ENCODE measurements at places on chromosomes 1 and 21.

DNA sequence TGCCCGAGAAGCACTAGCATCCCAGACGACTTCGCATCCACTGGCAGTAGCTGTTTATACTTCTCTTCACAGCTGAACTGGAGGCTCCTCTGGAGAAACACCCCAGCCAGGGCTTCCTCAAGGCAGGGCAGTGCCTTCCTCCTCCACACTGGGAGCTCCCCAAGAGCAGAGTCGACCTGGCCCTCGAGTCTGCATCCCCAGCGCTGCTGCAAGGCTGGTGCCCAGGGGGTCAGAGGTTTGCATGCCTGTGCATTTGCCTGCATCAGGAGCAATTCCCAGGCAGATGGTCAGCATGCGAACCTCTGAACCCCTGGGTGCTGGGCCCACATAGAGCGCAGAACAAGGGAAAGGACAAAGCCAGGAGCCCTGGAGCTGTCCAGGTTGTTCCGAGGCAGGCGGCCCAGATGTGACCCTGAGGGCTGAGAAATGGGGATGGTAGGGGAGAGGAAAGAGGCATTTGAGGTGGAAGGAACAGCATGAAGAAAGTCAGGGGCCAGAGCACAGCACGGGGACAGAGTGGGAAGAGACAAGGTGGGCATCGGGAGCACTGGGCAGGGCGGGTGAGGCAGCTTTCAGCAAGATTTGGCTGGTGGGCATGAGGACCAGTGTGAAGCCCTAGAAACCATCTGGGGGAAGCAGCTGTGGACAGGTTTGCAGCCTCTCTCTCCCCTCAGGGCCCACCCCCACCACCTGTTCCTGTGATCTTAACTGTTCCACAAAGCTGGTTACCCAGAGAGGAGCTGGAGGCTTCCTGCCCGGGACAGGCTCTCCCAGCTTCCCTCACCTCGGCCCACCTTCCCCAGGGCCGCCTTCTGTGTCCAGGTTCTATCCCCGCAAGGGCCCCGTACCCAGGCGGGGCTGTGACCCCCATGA, 6.4 kb upstream of the S100A8 start:
- DNase-seq: no peak

GRCh38 chr1:209158851-209159250, 424.7 kb upstream of the CAMK1G start:
- DNase-seq: no peak

GRCh38 chr1:44405798-44406736, 1.0 kb downstream of the RNF220 start:
- peak; percentile 61 for DNase-seq

GRCh38 chr1:237903961-237904360, 13.2 kb upstream of the ZP4 start:
- DNase-seq: no peak

GRCh38 chr1:89698020-89698560, 65.2 kb downstream of the LRRC8C start:
- no peak for DNase-seq

GRCh38 chr1:90986953-90987352, 34.9 kb downstream of the ZNF644 start:
- no peak for DNase-seq

DNA sequence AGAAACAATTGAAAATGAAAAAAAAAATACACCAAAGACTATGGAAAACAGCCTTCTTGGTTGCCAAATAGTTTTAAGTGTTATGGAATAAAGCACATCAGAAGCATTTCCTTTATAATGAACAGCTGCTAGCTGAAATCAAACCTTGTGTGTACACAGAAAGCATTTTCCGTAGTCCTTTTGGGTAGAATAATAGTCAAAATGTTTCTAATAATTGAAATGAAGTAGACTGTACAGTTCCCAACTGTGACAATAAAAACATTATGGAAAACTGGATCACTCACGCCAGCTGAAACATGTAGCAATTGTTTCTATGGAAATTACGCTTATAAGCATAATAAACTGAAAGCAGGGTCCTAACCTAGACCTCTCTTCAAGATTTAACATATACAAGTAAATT, 856.3 kb upstream of the B3GALT2 start:
- DNase-seq: peak; percentile 10

DNA sequence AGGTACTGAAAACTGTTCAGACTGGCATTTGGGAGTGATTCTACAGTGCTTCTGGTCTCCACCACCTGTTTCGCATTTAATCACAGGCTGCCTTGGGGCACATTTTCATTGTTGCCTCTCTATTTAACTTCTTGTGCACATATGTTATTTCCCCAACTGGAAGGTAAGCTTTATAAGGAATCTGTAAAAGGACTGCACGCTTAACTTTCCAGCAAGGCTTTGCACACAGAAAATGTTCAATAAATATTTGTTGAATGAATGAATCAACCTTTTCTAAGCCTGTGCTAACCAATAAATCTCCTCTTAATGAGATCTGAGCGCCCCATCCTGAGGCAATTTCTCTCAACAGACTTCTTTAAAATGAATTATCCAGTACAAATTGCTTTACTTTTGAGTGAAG, 84.3 kb upstream of the ARHGAP29 start:
- peak; percentile 35 for DNase-seq

GRCh38 chr1:156389311-156389710, 20.3 kb downstream of the RHBG start:
- DNase-seq: no peak

DNA sequence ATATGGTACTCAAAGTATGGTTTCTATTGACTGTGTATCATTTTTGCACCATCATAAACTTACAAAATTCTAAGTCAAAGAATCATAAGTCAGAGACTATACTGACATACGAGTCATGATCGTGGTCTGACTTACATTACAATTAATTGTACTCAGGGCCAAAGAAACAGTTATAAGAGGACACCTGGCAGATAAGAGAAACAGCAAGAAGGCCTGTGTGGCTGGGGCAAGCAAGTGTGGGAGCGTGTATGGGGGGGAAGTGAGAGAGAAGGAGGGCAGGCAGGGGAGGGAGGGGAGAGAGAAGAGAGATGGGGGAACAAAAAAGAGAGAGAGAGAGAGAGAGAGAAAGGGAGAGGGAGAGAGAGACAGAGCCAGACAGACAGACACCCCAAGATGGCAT, 70.9 kb downstream of the RERE start:
- DNase-seq: no peak

DNA sequence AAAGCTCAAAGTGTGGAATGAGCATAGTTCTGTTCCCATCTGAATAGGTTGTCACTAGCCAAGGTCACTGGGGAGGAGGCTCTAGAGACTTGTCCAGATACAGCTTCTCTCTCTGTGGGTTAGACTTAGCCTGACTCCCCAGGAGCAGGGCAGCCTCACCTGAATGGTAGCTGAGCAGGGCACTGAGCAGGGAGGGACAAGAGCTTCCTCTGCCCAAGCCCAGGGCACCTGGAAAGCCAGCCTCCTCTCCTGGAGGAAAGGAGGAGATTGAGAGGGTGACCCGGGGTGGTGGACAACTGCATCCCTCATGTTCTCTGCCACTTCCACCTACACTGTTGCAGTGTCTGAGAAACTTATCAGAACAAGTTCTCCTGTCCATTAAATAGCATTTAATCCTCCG, 59.0 kb upstream of the F3 start:
- DNase-seq: no peak

GRCh38 chr1:213264531-213264930, 213.5 kb downstream of the RPS6KC1 start:
- no peak for DNase-seq

DNA sequence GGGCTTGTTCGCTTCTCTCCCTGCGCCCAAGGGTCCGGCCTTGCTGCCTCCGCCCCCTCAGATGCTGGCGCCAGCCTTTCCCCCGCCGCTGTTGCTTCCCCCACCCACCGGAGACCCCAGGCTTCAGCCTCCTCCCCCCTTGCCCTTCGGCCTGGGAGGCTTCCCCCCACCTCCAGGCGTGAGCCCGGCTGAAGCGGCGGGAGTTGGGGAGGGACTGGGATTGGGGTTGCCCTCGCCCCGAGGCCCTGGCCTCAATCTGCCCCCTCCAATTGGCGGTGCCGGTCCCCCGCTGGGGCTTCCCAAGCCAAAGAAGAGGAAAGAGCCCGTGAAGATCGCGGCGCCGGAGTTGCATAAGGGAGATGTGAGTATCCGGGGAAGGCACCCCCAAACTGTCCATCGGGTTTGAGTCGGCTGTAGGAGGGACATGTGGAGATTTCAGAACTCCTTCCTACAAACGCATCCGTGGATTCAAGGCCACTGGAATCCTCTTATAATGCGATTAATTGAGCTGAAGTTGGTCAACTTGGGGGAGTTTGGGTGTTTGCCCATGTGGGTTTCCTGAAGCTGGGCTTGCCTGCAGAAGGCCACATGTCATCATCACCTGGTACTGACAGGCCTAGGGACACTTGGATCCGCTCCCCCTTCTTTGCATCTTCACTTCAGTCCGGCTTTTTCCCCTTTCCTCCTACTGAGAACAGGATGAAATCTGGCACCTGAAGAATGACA, 707 bp downstream of the PRCC start:
- DNase-seq: no peak

GRCh38 chr1:72284348-72285073, 2.2 kb upstream of the NEGR1 start:
- peak; percentile 91 for DNase-seq

DNA sequence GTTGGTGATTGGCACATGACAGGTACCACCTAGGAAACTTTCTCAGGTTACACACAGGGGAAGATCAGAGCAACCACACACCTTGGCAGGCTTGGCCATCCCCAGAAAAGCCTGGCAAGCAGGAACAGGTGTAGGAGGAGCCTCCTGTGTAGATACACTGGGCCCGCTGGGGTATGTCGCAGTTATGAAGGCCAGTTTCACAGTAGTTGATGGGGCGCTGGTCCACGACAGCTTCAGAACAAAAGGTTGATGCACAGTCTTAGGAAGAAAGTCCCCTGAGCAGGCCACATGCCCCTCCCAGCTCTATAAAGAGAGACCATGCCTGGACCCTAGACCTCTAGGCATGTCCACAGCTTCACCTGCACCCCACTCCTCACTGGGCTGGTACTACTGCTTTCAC, 51.6 kb downstream of the NID1 start:
- no peak for DNase-seq

GRCh38 chr1:26009796-26010447, 11.7 kb upstream of the EXTL1 start:
- peak; percentile 51 for DNase-seq

- no peak for DNase-seq
These were observed 2.9 kb upstream of the PRDX6 start for GRCh38 chr1:173474097-173474779.

GRCh38 chr1:10789803-10790702, 6.4 kb downstream of the CASZ1 start:
- peak; percentile 48 for DNase-seq

DNA sequence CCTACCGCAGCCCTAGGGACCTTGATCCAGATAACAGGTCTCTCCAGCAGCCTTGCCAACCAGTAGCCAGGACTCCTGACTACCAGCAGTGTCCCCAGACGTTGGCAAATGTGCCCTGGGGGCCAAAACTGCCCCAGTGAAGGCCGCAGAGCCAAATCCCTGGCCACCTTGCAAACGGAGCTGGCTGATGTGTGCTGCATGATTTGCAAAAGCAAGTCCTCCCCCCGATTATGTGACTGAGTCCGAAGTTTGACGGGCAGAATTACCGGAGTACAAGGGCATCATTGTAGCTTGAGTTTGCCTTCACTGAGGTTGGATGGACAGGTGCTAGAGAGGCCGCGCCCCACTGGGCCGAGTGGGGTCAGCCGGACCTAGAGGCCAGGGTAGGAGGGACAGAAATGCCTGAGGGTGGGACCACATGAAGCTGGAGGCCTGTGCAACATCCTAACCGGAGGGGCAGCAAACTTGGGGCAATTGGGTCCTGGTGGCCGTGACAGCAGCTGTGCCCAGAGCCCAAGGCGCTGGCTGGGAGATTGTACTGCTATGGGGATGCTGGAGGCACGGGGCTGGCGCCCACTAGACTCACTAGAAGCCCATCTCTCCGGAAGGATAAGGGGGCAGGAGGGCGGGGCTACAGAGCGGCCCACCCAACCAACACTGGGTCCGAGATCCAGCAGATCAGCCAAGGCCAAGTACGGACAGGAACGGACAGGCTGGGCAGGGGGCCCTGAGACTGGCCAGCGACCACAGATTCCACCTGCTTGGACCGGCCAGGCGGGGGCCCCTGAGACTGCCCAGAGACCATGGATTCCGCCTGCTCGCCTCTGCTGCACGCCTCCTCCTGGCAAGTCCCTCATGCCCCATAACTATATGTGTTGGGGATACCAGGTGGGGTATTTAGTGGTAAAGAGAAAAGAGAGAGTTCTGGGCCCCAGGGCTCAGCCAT, 2.8 kb downstream of the ARHGEF16 start:
- DNase-seq: no peak

DNA sequence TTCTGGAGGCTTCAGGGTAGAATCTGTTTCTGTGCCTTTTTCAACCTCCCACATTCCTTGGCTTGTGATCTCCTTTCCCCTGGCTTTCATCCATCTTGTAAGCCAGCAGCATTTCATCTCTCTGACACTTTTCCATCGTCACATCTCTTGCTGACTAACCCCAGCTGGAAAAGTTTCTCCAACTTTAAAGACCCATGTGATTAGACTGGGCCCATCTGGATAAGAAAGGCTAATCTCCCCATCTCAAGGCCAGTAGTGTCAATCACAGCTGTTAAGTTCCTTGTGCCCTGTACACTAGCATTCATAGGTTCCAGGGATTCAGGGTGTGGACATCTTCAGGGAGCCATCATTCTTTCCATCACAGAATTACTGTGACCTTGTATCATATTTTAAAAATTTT, 452.1 kb downstream of the TTLL7 start:
- DNase-seq: no peak

GRCh38 chr1:171817511-171818265, 23.6 kb upstream of the DNM3 start:
- DNase-seq: no peak

DNA sequence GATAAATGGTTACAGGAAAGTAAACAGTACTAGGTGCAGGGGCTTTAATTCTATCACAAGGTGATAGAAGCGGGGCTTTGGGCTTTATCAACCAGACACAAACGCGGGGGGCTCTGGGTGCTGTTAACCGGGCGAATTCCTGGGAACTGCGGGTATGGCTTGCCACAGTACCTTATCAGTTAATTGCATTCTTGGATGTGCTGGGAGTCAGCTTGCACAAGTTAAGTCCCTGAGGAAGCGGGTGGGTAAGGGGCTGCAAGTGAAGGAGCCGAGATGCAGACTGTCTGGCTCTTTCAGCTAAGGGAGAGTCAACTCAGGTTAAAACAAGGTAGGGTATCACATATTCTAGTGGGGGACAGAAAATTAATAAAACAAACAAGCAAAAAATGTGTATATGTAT, 661 bp downstream of the GBP4 start:
- DNase-seq: peak; percentile 5

DNA sequence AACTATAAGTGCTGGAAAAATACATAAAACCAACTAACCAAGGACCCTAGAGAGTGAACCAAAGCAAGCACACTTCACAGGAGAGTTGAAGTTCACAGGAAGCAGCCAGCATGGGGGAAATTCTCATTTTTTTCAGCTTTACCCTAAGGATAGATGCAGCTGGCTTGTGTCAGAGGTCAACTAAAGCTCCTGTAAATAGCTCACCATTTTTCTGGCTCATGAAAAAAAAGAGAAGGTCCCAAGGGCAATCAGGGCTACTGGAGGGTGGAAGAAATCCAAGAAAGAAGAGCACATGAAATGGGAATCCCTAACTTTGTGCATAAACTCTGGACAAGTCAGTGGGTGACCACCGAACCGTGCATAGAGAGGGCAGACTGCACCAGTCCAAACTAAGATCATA, 58.3 kb downstream of the KCNJ15 start:
- DNase-seq: no peak

- DNase-seq: no peak
These were observed 1906.2 kb downstream of the NCAM2 start for GRCh38 chr21:22904385-22904784.

Measured in eye (tissue), 1 donor.